Myocyte (in vitro differentiated cells): ENCODE measurements at places on chromosomes 2 and 18. TPM values are rescaled to one million over a fixed set of nuclear protein-coding genes. Genes with fewer than 3 reads are reported as not detected.
A peak's percentile ranks its signal among the peaks of the same experiment; 100 is the strongest.

The ITGB6 gene
- total RNA-seq, result 145 and 152 TPM in 2 replicates

The ZEB2 gene
- total RNA-seq, result 164 and 199 TPM in 2 replicates

The HOXD8 gene
- 0.88 and 2.2 TPM in 2 replicates for total RNA-seq

The OTOS gene
- not detected in 2 replicates for total RNA-seq

The SERPINB3 gene
- not detected in 2 replicates for total RNA-seq

The TTN gene
- total RNA-seq, result 1,034 and 1,448 TPM in 2 replicates

The HNMT gene
- 40.2 and 43.8 TPM in 2 replicates for total RNA-seq

The ADI1 gene
- 39.9 and 44.4 TPM in 2 replicates for total RNA-seq

DNA sequence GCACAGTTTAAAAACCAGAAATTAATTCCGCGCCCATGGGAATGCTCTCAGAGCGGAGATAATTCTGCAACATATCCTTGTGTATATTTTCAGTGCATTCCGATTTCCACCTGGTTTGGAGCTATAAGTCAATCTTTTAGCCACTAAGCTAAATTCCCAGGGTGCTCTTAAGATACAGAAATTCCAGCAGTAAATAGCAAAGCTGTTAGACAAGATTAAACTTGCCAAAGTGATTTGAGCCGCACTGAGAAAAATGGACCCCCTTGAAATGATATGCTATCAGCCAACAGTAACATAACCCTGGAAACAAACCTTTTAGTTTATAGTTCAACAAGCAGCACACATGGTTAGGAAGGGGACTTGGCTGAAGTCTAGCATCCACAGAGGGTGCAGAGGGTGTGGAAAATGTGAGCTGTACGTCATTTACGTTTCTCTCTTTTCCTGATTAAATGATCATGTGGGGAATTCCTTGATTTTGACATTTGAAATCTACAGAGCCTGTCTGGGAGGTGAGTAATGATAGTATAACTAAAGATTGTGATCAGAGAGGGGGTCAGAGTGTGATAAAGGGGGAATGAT is 99.8 kb upstream of the COPS8 start:
- DNase-seq, result no peak

DNA sequence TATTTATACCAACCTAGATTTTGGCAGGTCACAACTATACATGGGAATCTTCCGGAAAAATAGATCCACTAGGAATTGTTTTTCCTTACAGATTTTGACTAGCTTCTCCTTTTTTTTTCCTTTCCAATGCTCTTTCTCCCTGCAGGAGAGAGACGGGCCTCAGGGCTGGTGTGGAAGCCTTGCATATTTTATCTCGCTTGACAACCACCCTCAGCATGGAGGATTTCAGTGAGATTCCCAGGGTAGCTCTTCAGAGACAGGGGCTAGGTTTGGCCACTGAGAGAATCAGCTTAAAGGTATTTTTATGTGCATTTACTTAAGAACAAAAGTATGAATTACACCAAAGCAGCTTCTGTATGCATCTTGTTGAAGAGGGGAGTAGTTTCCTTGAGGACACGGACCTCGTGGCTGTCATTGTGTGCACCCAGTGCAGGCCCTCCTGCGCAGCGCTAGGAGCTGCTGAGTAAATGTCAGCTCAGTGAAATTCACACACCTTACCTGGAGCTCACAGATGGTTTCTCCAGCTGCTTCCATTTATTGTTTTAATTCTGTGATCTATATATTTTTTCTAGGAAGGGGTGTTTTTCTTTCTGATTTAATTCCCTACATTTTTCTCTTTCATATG is 54.4 kb downstream of the TRAPPC12 start:
- no peak for DNase-seq

DNA sequence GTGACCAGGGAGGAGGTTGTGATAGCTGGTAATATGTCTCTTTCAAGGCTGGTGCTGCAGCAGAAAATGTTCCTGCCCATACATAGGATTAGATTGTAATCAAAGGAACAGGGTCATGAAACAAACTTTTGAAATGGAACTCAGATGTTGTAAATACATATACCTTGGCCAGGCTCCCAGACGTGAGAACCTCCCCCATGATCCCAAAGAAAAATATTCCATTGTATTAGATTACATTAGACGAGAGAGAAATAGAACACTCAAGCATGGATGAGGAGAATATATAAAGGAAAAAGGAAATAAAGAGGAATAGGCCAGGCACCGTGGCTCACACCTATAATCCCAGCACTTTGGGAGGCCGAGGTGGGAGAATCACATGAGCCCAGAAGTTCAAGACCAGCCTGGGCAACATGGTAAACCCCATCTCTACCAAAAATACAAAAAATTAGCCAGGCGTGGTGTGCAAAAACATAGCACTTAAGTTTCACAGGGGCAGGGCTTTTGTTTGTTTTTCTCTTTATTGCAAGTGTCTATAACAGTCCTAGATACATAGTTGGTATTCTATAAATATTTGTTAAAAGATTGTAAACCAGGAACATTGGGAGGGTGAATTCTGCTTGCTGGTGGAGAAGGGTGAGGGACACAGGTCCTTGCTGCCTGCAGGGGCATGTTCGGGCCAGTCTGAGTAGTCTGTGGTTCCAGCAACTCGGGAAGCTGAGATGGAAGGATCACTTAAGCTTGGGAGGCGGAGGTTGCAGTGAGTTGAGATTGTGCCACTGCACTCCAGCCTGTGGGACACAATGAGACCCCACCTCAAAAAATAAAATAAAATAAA is 52.8 kb downstream of the RPL37A start:
- DNase-seq, result no peak

- DNase-seq, result peak; percentile 9
These were observed 123.7 kb downstream of the MYO3B start for GRCh38 chr2:170301626-170302025.

DNA sequence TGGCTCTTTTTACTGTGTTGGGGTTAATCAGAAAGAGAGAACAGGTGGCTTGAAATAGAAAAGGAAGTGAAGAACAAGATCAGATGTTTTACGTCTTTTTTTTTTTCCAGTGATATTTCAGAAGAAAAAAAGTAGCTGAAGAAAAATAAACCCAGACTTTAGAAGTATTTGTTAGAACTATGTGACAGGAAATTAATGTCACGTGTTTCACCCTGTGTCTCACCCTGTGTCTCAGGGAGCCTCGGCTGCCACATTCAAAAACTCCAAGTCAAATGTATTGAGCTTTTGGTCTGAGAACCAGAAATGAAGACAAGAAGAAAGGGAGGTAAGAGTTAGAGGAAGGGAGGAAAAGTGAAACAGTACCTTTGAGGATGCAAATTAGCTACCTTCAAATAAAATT is 38.0 kb downstream of the AKAIN1 start:
- no peak for DNase-seq

DNA sequence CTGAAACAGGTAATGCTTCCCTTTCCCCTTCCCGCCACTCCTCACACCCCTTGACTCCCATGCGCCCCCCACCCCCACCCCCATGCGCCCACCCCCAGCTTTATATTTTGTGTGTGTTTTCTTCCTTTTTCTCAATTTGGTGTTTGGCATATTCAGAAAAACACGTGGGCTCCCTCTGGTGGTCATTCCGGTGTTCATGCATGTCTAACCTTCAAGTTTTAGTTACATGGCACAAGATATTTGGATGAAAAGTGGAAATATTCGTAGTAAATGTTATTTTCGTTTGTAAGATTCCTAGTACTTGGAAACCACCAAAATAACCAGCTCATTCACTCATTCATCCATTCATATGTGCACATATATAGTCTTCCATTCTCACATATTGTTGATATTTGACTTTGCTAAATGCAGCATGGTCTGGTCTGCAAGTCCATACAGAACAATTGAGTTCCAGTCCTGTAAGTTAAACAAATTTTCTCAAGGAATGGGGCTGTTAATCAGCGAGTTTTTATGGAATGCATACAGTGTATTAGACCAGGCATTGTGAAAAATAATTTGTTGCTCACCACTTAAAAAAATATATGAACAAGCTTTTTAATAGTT is 143.6 kb upstream of the MAP3K20 start:
- peak; percentile 79 for DNase-seq
